ENCODE measurements at places on chromosomes 16 and 17.

- DNase-seq, result no peak
Observed at GRCh38 chr16:82150549-82150948, 19.5 kb downstream of the MPHOSPH6 start.

GRCh38 chr16:75319513-75320411, 68.3 kb upstream of the BCAR1 start:
- DNase-seq, result no peak

DNA sequence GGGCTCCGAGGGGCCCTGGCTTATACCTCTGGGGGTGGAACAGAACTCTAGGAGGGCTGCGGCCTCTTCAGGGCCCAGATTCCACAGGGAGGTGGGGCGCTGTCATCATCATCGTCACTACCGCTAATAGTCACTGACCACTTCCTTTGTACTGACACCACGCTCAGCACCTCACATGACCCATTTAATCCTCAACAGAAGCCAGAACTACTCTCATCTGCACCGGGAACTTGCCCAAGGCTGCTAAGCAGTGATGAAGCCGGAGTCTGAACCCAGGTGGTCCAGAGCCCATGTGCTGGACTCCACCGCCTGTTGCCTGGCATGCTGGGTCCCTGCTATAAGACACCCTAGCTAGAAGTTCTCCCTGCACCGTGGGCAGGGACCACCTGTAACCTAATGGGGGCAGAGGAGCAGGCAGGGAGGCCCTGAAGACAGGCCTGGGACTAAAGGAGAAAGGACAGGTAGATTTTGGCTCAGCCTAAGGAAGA, 12.0 kb downstream of the UNC13D start:
- DNase-seq, result peak; percentile 57

- DNase-seq, result no peak
Observed at GRCh38 chr16:67884-68789, 4.3 kb downstream of the RHBDF1 start.

GRCh38 chr17:8326511-8327302, 12.9 kb upstream of the ODF4 start:
- DNase-seq, result peak; percentile 48

GRCh38 chr17:2380226-2380922, 20.5 kb downstream of the MNT start:
- no peak for DNase-seq

GRCh38 chr17:77421630-77421972, 280.8 kb downstream of the SEC14L1 start:
- no peak for DNase-seq

- no peak for DNase-seq
Observed at GRCh38 chr16:16124438-16124837, 98.9 kb downstream of the ABCC6 start.

DNA sequence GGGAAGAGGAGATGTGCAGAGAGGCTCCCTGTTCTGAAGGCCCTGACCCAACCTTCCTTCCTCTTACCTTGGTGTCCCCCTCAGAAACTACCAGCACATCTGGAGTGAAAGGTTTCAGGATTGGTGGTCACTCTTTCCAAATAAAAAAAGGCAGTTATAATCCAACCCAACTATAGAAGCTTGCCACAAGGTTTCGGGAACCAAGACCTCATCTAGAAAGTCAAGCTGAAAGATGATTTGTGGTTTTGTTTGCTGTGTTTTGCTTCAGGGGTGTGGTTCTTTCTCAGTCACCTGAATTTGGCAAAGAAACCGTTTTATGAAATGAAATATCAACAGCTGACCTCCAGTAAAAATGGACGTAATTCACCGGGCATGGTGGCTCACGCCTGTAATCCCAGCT, 19.3 kb downstream of the SHMT1 start:
- no peak for DNase-seq

DNA sequence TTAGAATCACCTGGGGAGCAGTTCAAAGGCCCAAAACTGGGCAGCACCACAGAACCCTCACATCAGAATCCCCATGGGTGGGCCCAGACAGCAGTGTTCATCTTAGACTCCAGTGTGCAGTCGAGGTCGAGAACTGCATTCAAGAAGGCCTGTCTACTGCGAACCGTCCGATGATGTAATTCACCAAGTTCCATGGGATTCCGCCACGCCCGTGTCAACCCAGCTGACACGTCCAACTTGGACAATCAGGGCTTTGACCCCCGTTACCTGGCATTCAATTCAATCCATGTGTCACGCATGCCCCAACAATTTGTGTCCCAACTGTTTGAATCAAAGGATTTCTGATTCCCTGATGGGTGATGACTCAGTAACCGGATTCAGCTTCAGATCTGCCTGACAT, 9.2 kb downstream of the HSBP1 start:
- no peak for DNase-seq

DNA sequence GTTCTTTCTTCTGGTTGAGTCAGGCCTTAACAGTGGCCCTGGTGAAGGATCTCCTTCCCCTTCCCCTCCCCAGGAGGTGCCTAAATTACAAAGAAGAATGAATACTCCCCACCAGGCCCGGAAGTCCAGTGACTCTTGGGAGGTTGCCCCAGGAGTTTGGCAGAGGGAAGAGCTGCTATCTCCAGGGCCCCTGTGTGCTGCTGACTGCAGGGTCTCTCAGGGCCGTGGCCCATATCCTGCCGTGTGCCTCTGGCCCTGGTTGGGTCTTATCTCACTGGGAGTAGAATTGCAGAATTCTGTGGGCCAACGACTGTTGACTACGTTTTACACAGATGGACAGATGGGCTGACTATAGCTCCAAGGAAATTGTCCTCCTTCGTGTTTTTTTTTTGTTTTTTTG, 28.0 kb downstream of the AKAP1 start:
- no peak for DNase-seq

DNA sequence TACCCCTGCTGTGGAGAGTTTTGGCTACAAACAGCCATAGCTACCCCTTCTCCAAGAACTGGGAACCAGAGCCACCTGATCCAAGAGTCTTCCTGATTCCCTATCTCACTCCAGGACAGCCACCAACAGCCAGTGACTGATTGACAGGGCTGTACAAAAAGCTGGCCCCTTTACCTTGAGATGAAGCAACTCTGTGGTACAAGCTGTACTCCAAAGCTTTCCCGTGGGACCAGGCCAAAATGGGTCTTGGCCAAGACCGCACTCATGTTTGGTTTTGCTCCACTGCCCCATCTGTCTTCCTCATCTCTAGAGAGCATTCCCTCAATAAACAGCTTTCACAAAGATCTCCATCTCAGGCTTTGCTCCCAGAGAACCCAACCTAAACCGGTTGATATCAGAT, 43.6 kb downstream of the RNF157 start:
- no peak for DNase-seq

GRCh38 chr17:77247048-77247541, 106.3 kb downstream of the SEC14L1 start:
- peak; percentile 90 for DNase-seq

DNA sequence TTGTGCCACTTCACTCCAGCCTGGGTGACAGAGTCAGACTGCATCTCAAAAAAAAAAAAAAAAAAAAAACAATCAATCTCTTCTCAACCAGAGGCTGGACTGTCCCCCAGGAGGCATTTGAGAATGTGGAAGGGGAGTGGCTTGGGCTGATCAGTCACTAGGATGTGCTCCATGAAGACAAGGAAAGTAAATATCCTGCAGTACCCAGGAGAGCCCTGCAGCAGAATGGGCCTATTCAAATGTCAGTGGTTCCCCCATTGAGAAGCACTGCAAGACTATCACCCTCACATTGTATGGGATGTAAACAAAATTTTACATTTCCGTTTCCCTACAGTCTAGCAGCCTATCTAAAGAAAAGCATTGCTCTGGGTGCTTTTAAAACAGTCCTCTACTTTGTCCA, 70.3 kb downstream of the DNAH9 start:
- no peak for DNase-seq

DNA sequence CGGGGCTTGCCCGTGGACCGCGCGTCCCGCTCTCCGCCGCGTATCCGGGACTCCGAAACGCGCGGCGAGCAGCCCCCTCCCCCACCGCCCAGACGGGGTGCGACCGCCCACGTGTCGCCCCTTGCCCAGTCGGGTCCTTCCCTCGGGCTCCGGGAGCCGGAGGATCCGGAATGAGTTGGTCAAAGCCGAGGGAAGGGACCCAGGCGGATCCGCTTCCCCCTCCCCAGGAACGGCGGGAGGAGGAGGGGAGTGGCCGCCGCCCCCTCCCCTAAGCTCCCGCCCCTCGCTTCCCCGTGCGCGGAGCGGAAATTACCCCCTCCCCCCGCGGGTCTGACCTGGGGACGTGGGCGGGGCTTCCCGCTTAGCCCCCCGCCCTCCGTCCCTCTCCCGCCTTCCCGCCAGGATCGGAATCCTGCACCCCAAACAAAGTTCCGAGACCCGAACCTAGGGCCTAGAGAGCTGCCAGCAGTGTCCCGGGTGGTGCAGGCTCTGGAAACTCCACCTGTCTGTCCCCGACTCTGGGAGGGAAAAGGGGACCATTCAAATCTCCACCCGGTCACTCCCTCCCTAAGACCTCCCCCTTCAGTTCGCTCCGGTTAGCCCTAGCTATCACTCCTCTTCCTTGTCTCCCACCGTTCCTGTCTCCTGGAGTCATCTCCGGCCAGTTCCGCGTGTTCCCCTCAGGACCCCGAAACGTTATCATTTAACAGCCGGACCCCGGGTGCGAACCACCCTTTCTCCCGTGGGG, 1.0 kb upstream of the IGF2BP1 start:
- peak; percentile 16 for DNase-seq

Measured in activated CD4-positive, alpha-beta T cell treated with anti-CD3 and anti-CD28 coated beads for 48 hours (primary cell).